ENCODE measurements at places on chromosomes 3 and 15. TPM values are rescaled to one million over a fixed set of nuclear protein-coding genes. Genes with fewer than 3 reads are reported as not detected.

- H3K27ac ChIP-seq = no peak overlapping the region
- H3K27me3 ChIP-seq = peaks cover 8% of the 10 kb centered on the region
- H3K36me3 ChIP-seq = no peaks in the 10 kb centered on the region
- H3K4me1 ChIP-seq = no peaks in the 10 kb centered on the region
- DNase-seq = no peak
Observed at GRCh38 chr15:52943746-52944145, 153.6 kb upstream of the ONECUT1 start.

DNA sequence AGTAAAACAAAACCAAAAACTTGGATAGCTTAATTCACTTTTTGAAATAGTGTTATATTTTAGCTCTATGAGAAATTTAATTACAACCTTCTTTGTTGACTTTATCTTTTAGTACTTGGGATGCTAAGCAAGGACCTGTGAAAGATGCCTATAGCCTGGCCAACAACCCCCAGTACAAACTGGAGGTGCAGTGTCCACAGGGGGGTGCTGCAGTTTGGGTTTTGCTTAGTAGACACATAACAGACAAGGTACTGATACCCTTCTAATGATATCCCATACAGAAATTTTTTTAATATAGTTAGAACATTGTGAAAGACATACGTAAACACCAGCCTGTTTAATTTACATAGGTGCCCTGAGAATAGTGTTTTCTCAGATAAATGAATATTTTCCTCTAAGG lies 35.3 kb downstream of the CAPN7 start:
- no peak overlapping the region for H3K27ac ChIP-seq
- no peaks in the 10 kb centered on the region for H3K4me1 ChIP-seq
- peaks cover 99% of the 10 kb centered on the region for H3K36me3 ChIP-seq
- no peak overlapping the region for H3K4me3 ChIP-seq
- H3K27me3 ChIP-seq = no peaks in the 10 kb centered on the region
- DNase-seq = no peak

DNA sequence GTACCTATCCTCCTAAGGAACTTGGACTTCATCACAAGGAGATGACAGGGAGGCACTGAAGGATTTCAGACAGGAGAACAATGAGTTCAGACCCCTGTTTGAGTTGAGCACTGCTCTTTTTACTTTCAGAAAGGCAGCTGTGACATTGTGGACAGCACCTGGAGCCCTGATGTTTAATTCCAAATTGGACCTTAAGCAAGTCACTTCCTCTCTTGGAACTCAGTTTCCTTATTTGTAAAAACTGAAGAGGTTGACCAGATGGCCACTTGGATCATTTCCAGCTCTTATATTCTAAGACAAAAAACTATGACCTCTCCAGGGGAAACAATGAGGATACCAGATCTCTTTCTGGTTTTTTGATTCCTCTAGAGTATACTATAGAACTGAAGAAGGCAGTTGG lies 34.1 kb upstream of the SMAD3 start:
- H3K4me1 ChIP-seq = peaks cover 24% of the 10 kb centered on the region
- no peak overlapping the region for H3K4me3 ChIP-seq
- H3K27ac ChIP-seq = no peak overlapping the region
- H3K27me3 ChIP-seq = peaks cover 13% of the 10 kb centered on the region
- DNase-seq = no peak
- H3K36me3 ChIP-seq = no peaks in the 10 kb centered on the region

OR5AC2 gene
- total RNA-seq = not detected

DNA sequence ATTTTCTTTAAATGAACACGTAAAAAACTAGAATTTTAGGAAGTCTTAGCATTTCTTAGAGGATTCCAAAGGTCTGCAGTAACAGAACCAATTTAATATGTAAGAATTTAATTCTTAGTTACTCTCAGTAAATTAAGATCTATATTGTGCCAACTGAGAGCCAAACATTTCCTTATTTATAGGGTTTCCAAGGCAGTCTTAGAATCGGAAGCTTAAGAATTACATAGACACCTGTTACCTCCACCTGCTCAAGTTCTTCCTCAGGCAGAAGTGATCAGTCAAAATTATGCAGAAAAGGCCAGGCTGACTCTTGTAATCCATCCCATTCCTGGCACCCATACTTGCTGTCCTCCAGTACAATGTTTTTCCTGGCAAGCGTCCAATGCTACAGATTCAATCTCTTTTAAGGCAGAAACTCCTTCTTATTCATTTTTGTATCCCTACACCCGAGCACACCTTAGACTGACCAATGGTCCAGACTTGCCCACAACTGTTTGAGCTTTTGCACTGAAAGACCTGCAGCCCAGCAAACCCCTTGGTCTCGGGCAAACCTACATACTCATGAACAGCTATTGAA lies 64.3 kb downstream of the NCEH1 start:
- peaks cover 24% of the 10 kb centered on the region for H3K4me1 ChIP-seq
- H3K27me3 ChIP-seq = no peaks in the 10 kb centered on the region
- no peak for DNase-seq
- peaks cover 11% of the 10 kb centered on the region for H3K36me3 ChIP-seq

DNA sequence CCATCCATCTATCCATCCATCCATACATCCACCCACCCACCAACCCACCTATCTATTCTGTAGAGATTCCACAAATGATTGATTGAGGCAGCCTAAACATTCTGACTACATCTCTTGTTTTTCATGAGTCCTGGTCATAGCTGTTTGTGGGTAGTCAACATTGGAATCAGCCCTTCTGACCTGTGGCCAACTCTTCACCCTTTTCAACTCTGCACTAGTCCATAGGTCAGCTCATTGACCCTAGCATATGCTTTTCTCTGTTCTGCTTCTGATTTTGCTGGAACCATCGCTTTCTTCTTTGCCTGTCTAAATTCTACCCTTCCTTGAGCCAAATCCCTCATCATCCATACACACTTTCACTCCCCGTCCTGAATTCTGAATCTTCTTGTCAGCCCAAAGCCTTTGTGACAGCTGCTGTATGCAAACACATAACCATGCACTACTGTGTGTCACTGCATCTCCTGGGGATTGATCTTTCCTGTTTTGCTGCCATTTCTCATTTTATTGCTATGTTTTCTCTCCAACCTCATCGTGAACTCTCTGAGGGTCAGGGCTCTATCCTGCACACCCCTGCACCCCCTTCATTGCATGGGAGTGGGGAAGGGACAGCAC lies 16.8 kb upstream of the KCTD6 start:
- no peak overlapping the region for H3K27ac ChIP-seq
- no peak for DNase-seq
- no peaks in the 10 kb centered on the region for H3K36me3 ChIP-seq
- H3K27me3 ChIP-seq = no peaks in the 10 kb centered on the region
- H3K4me1 ChIP-seq = peaks cover 37% of the 10 kb centered on the region

CCR8 gene
- total RNA-seq = not detected

DNA sequence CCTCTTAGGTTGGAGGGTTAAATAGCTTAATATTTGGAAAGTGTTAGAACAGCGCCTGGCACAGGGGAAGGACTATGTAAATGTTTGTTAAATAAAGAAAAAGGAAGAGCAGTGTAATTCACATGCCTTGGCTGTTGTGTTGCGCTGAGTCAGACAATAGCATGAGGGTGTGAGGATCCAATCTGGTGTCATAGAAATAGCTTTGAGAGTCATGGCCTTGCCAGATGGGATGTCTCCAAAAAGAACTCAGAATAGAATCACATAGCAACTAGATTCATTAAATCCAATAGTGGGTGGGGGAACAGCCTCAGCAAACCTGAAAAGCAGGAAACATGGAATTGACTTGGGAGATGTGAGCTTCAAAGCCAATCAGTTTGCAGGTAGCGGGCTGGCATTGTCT lies 3.9 kb upstream of the RBSN start:
- peak overlapping the region; percentile 37 for H3K27ac ChIP-seq
- H3K27me3 ChIP-seq = no peaks in the 10 kb centered on the region
- no peaks in the 10 kb centered on the region for H3K36me3 ChIP-seq
- no peak for DNase-seq
- peaks cover 26% of the 10 kb centered on the region for H3K4me1 ChIP-seq

DNA sequence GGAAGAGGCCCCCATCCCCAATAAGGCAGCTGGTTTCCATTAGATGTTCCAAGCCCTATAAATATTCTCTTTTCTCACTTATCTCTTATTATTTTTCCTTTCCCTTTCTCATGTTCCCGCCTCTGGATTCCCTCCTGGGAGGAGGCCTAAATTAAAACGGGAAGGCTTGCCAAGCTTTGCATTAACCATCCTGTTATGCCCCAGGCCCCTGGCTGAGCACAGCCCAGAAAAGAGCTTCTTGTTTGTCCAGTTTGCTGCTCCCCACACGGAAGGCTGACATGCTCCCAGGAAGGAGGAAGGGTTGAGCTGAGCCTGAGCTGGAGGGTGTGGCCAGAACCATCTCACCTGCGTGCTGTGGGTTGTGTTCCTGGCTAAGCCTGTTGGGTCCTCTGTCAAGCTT lies 63.1 kb upstream of the BOC start:
- H3K27ac ChIP-seq = no peak overlapping the region
- no peak for DNase-seq

DNA sequence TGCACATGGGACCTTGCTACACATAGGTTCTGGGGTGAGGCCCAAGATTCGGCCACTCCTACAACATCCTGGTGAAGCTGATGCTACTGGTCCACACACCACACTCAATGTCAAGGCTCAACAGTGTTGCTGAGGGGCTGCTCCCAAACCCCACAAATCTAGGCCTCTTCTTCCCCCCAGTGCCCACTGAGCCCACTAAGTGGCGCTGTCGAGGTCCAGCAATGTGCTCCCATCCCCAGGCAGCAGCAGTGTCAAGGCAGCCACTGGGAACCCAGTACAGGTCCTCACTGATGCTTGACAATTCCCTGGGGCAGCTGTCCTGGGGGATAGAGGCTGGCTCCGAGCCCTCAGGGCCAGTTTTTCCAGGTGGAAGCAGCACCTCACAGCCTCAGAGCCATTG lies 21.5 kb downstream of the SCN5A start:
- no peaks in the 10 kb centered on the region for H3K4me1 ChIP-seq
- DNase-seq = no peak
- H3K36me3 ChIP-seq = no peaks in the 10 kb centered on the region
- no peaks in the 10 kb centered on the region for H3K27me3 ChIP-seq

GOLGA8J gene
- 0.59 TPM for total RNA-seq

- no peak overlapping the region for H3K27ac ChIP-seq
- no peak for DNase-seq
- no peaks in the 10 kb centered on the region for H3K4me1 ChIP-seq
- no peaks in the 10 kb centered on the region for H3K27me3 ChIP-seq
- H3K36me3 ChIP-seq = no peaks in the 10 kb centered on the region
Observed at GRCh38 chr3:56055546-56055945, 412.7 kb downstream of the ERC2 start.

DNA sequence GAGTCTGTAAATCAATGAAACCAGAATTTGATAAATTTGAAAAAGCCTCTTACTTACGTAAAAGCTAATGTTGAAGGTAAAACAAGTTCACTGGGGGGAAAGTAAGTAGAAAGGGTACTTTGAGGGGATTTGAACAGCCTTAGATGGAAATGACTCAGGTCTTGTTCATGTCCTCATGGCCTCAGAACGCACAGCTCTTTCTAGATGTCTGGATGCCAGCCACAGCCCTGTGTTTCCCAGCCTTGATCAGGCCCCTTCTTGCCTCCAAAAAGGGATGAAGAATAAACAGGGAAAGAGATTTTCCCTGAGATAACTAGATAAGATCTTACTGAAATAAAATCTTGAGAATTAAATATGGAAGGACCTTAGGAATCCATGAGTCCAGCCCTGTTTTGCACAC lies 237.1 kb upstream of the GOLGA6L4 start:
- no peak overlapping the region for H3K4me3 ChIP-seq
- no peak overlapping the region for H3K27ac ChIP-seq
- no peak for DNase-seq
- H3K4me1 ChIP-seq = no peaks in the 10 kb centered on the region
- H3K36me3 ChIP-seq = no peaks in the 10 kb centered on the region

SMARCC1 gene
- 53.9 TPM for total RNA-seq

DNA sequence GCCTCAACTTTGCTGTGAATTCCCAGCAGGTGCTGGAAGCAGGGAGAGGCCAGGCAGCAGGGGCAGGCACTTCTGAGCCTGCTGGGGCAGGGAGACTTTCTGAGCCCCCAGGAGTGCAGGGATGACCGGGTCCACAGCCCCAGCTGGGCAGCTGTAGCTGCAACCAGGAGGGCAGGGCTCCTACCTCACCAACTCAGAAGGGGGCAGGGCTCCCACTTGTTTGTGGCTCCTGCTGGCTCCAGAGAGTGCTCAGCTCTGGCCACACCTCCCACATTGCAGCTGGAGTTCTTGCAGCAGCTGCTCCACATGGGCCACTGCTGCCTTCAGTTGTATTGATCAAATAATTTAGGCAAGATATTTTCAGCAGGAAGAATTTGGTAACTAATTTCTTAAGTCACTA lies 812.3 kb downstream of the NSUN3 start:
- H3K36me3 ChIP-seq = no peaks in the 10 kb centered on the region
- no peaks in the 10 kb centered on the region for H3K27me3 ChIP-seq
- H3K27ac ChIP-seq = no peak overlapping the region

- no peak overlapping the region for H3K4me3 ChIP-seq
- H3K27ac ChIP-seq = no peak overlapping the region
- no peaks in the 10 kb centered on the region for H3K27me3 ChIP-seq
- peaks cover 38% of the 10 kb centered on the region for H3K4me1 ChIP-seq
Observed at GRCh38 chr15:73570355-73571032, 62.7 kb downstream of the NPTN start.

ZNF385D gene
- 2.9 TPM for total RNA-seq

DNA sequence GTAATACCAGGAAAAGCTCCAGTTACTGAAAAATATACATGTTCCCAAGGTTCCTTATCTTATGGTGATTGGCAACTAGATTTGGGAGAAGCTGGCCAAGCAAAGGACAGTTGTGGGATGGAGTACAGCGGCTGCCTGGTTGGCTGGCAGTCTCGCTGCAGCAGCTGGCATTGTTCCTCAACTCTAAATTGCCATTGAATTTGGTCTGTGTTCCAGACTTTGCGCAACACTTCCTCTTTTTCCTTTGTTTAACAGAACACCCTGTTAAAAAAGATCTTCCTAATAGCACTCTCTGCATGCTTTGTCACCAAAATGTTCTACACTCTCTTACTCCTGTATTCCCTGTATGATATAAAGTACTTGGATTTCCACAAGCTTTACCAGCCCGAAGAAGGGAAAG lies 420.6 kb upstream of the RBMS3 start:
- H3K27me3 ChIP-seq = no peaks in the 10 kb centered on the region
- no peak overlapping the region for H3K27ac ChIP-seq
- DNase-seq = peak; percentile 41
- no peak overlapping the region for H3K4me3 ChIP-seq

DNA sequence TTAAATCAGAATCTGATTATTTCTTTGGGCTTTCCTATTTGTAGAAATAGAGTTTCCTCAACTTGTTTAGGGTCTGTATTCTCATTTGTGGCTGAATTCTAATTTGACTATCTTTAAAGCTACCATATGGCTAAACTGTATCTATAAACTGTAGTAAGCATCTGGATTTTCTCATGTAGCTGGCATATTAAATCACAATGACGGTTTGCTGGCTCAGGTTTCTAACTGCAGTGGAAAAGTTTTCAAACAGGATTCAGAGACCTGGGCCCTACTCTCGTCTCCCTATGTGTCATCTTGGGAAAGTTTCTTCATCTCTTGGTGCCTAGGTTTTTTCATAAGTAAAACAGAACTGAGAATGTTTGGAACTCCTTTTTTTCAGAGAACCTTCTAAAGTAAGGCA lies 68.3 kb downstream of the GALK2 start:
- H3K4me3 ChIP-seq = no peak overlapping the region
- peaks cover 7% of the 10 kb centered on the region for H3K4me1 ChIP-seq
- H3K36me3 ChIP-seq = peaks cover 7% of the 10 kb centered on the region
- no peak overlapping the region for H3K27ac ChIP-seq
- H3K27me3 ChIP-seq = no peaks in the 10 kb centered on the region
- no peak for DNase-seq

Measured in lower lobe of right lung (tissue), 2 donors.